ENCODE measurements at places on chromosomes 16 and 17. TPM values are rescaled to one million over a fixed set of nuclear protein-coding genes. Genes with fewer than 3 reads are reported as not detected.
A peak's percentile ranks its signal among the peaks of the same experiment; 100 is the strongest.

DNA sequence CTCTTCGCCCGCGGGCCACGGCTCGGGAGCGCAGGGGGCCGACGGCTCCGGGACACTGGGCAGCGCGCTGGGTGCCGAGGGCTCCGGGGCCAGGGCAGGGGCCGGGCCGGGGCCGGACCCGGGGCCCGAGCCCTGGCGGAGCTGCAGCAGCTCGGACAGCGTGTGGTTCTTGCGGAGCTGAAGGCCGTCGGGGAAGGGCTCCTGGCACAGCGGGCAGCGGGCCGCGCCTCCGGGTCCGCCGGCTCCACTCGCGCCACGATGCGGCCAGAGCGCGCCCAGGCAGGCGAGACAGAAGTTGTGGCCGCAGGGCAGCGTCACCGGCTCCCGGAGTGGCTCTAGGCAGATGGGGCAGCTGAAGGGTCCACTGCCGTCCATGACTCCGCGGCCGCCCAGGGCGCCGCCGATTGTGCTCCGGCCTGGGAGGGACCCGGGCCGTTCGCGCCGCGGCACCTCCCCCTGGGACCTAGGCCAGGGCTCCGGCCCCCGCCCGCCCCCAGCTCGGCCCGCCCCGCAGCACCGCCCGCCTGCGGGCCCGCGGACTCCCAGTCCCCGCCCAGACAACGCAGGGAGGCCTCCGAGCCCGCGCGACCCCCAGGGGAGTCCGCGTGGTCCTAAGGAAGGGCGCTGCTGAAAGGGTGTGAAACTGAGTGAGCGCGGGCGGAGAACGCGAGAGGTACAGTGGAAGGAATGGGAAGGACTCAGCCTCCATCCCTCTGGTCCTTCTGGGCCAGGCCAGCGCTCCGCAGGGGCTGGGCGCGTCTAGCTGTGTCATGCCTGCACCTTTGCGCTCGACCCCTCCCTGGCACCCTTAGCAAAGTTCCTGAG lies at the start of gene TRIM47:
TSS of gene TRIM47 (minus strand) at position 408 of the 825 bp plus-strand sequence. CDS start at position 375, 33 bp downstream.
- peak; percentile 17 for ATAC-seq

GRCh38 chr16:23452572-23453337 lies at the start of gene COG7:
Gene COG7 (minus strand): TSS chr16:23453189. CDS start chr16:23452994, 195 bp downstream.
- peak; percentile 94 for ATAC-seq

- ATAC-seq = no peak
Observed at GRCh38 chr17:7293816-7294613, 424 bp downstream of the YBX2 start.

DNA sequence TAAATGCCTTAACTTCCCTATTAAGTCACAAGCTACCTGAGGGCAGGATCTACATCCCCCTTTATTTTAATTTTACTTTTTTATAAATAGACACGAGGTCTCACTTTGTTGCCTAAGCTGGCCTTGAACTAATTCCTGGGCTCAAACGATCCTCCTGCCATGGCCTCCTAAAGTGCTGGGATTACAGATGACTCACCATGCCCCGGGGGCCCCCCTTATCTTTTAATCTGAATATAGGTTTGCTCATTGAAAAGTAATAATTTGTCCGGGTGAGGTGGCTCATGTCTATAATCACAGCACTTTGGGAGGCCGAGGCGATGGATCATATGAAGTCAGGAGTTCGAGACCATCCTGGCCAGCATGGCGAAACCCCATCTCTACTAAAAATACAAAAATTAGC lies 14.2 kb downstream of the ETV4 start:
- no peak for ATAC-seq

GRCh38 chr16:57118461-57119084 lies 26.2 kb downstream of the CPNE2 start:
- no peak for ATAC-seq

- ATAC-seq = peak; percentile 53
Observed at GRCh38 chr17:32487473-32488176, 832 bp downstream of the CDK5R1 start.

DNA sequence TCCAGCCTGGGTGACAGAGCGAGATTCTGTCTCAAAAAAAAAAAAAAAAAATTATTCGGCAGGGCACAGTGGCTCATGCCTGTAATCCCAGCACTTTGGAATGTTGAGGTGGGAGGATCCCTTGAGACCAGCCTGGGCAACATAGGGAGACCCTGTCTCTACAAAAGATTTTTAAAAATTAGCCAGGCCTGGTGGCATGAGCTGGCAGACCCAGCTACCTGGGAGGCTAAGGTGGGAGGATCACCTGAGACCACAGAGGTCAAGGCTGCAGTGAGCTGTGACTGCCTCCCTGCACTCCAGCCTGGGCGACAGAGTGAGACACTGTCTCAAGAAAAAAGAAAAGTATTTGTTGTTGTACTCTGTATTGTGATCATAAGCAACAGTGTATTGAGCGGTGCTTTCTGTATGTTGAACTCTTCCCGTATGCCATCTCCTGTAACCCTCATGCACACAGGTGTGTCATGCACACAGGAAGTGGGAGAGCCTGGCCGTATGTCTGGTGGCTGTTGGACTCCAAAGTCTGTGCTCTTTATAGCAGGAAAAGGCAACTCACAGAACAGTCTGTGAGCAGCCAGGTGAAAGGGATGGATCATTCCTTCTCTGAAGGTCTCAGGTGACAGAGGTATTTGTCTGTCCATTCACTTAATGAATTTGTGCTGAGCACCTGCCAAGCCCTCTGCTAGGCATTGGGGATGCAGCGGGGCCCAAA lies 17.1 kb downstream of the CDH1 start:
- ATAC-seq = no peak

DNA sequence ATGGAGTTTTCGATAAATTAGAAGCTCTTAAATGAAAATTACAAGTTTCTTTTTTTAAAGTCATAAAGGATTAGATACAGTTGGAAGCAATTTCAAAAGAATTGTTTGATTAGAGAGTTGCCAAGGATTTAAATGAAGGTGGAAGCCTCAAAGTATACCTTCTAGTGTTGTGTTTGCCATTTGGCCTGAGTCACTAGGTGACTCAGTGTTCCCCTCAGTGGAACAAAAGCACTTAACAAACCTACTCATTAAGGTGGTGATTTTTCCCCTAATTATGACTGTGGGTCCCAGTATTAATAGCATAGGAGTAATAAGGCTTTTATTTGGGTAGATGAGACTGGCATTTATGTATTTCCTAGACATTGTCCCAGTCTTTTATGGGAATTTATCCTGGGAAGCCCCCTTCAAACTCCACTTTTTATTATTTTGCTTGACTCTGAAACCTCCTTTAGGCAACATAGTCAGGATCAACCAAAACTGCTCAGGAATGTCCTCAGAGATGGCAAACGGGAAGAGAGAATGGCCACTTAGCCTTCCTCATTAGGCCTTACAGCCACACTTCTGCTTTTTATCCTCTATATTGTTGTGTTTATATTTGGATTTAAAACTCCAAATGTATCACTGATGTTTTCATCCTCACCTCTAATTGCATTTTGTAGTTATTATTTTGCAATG lies 161.0 kb downstream of the FTO start:
- peak; percentile 81 for ATAC-seq

- ATAC-seq = no peak
Observed at GRCh38 chr16:2425008-2425518, 4.2 kb upstream of the CCNF start.

GRCh38 chr17:4950075-4950745 lies 709 bp upstream of the ENO3 start:
- peak; percentile 27 for ATAC-seq

- peak; percentile 46 for ATAC-seq
Observed at GRCh38 chr16:66608241-66609138, 4.0 kb downstream of the CMTM3 start.

GRCh38 chr16:67419931-67420330 lies 3.7 kb upstream of the ZDHHC1 start:
- no peak for ATAC-seq

DNA sequence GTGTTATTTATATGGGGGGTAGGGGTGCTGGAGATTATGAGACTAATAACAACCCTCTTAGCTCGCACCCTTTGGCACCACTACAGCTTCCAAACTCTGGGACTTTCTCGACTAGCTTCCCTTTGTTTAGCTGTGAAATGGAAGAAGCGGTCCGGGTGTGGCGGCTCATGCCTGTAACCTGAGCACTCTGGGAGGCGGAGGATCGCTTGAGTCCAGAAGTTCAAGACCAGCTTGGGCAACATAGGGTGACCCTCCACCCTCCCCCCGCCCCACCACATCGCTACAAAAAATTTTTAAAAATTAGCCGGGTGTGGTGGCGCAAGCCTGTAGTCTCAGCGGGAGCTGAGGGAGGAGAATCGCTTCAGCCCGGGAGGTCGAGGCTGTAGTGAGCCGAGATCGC lies 814 bp upstream of the CDH3 start:
- no peak for ATAC-seq

- no peak for ATAC-seq
Observed at GRCh38 chr17:36527621-36528250, 6.9 kb downstream of the MYO19 start.

- ATAC-seq = peak; percentile 52
Observed at GRCh38 chr17:66200685-66201092, 8.8 kb upstream of the CEP112 start.

GRCh38 chr17:39730095-39730921 lies at the start of gene MIEN1:
Gene MIEN1 (minus strand): TSS chr17:39730532. CDS start chr17:39730495, 37 bp downstream.
- ATAC-seq = peak; percentile 97

DNA sequence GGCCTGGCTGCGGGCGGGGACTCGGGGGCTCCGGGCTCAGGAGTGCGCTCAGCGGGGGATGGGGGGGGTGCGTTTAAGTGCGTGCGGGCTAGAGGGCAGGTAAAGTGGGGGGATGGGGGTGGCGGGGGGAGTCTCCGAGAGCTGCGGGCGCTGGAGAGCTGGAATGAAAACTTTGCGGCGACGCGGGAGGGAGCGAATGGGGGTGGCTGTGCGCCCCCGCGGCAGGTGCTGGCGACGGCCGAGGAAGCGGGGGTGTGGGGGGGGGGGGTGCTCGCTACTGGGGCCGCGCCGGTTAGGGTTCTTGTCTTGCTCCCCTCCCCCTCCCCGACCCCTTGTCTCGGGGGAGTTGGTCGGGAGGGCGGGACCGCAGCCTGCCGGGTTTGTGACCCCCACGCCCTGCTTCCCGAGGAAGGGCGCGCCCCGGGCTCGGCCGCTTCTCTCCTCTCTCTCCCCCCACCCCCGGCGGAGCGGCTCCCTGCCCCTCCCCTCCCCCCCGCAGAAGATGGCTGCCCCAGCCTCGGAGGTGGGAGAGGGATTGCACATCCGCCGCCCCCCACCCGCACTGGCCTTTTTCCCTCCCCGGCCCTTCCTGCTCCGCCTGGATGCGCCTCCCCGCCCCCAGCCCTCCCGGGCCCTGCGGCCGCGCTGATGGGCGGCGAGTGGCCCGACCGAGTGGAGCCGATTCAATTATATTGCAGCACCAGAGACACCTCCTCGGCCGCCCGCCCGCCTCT lies 649 bp downstream of the GSE1 start:
- ATAC-seq = no peak

- ATAC-seq = no peak
Observed at GRCh38 chr16:65909310-65910050, 457.0 kb upstream of the CDH5 start.

DNA sequence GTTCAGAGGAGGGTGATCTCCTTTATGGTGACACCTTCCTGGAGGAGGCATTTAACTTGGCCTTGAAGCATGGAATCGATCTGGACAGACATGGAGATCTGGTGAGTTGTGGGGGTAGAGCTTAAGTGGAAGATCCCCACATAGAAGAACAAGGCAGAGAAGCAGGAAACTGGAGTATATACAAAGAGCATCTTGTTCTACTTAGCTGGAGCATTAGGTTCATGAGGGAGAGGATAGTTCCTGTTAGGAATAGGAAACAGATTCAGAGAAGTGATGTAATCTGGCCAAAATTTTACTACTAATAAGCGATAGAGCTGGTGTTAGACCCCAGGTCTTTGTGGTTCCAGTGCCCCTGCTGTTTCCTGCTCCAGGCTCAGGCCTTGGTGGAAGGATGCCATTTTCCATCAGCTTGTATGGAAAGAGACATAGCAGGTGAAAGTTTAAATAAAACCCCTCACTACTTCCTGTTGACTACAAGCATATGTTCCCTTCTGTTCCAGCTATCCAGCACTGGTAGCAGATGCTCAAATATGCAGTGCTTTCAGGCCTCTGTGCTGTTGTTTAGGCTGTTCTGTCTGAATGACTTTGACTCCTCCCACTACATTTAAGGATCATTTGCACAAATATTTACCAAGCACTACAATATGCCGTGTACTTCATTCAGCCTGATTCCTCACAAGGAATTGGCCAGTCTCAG lies 9.4 kb downstream of the RPAIN start:
- no peak for ATAC-seq

GRCh38 chr17:4256952-4257351 lies 6.8 kb downstream of the ANKFY1 start:
- peak; percentile 96 for ATAC-seq

GRCh38 chr17:53142890-53143289 lies 679.8 kb upstream of the KIF2B start:
- ATAC-seq = no peak

GRCh38 chr17:36088670-36089338 lies 1.1 kb downstream of the CCL3 start:
- no peak for ATAC-seq

The ADAP2 gene
- 2.1 TPM for total RNA-seq

The KRT31 gene
- not detected for total RNA-seq

The SSTR5 gene
- total RNA-seq = not detected

The GDPD1 gene
- total RNA-seq = 2.6 TPM

The KRT28 gene
- not detected for total RNA-seq

The DRC3 gene
- total RNA-seq = 0.58 TPM

The CTDNEP1 gene
- total RNA-seq = 152 TPM

The KRT39 gene
- total RNA-seq = not detected

The GJD3 gene
- not detected for total RNA-seq

The NACA2 gene
- not detected for total RNA-seq

The DNAH2 gene
- total RNA-seq = not detected

All from activated T-helper 17 cell treated with anti-CD3 and anti-CD28 coated beads, Interleukin-2, amount 50 U/mL, for 72 hours (primary cell).